GM12891 (cell line): ENCODE measurements at places on chromosomes 6 and 20.

DNA sequence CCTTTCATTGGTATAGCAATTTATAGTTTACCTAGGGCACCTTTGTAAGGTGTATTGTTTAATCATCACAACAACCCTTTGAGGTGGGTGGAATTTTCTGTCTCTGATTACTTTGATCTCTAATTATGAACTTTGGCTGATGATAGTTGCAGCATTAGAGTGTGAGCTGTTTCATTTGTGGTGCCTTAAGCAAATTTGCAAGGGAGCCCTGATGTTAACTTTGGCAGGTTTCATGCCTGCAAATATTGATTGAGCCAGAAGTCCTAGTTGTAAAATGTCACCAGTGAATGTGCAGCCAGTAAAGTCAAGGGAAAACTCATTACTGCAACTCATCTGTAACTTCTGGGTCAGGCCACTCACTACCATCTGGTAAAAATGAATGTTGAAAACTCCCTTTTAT, 29.8 kb downstream of the CTNNBL1 start:
- DNase-seq = no peak

DNA sequence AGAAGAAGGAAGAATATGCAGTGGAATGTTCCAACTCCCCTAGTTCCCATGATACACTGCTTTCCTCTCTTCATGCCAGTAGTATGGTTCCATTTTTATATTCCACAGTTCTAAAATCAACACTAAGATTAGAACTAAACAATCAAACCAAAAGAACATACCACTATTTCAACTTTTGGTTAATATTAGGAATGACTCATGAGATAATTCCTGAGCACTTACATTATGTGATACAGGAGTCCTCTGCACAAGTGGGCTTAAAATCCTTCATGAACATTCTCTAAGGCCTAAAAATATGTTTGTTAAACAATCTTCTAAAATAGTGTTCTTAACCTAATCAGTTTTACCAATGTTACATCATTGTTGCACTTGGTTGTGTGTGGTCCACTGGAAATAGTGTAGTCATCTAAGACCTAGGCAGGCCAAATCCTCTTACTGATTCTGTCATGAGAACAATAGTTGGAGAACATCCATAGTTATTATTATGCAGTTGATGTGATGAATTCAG, 30.3 kb upstream of the RCAN2 start:
- no peak for DNase-seq

DNA sequence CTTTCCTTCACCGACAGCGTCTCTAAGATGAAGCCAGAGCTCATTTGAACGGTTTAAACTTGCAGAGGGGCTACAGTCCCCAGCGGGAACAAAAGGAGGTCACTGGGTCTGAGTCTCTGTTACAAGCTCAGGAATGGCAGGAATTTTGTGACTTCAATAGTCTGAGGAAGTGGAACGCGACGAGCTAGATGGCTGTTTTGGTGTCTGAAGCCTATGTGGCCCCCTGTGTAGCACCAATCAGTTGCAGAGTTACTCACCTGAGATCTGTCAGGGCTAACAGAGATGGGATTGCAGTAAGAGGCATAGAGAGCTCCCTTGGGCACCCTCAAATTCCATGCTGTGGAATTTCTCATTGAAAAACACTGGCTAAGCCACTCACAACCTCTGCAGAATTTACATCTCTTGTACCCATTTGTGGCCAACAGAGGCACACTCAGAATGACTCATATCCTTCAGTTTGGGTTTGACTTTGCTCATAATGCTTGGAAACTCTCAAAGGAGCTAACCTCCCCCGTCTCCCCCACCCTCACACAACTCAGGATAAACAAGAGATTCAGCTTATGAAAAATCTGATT, 7.1 kb upstream of the TCP11 start:
- no peak for DNase-seq

DNA sequence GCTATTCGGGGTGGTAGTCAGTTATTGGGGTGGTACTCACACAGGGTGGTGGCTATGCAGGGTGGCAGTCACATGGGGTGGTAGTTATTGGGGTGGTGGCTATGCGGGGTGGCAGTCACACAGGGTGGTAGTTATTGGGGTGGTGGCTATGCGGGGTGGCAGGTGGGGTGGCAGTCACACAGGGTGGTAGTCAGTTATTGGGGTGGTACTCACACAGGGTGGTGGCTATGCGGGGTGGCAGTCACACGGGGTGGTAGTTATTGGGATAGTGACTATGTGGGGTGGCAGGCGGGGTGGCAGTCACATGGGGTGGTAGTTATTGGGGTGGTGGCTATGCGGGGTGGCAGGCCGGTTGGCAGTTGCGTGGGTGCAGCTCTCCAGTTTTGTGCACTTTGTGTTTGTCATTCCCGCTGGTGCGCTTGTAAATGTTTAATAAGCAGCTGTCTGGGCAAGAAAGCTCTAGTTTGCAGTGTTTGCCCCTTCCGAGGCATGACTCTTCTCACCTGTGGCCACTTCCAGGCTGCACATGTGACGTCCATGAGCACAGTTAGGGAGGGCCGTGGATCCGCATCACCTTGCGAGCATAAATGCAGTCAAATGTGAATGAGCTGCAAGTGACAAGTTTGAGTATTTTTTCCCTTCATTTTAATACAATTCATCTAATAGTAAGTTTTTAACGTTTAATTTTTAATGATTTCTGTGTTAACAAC, 219.0 kb upstream of the CST7 start:
- DNase-seq = no peak

- DNase-seq = no peak
These were observed 1.1 kb downstream of the VAPB start for GRCh38 chr20:58389968-58390658.

DNA sequence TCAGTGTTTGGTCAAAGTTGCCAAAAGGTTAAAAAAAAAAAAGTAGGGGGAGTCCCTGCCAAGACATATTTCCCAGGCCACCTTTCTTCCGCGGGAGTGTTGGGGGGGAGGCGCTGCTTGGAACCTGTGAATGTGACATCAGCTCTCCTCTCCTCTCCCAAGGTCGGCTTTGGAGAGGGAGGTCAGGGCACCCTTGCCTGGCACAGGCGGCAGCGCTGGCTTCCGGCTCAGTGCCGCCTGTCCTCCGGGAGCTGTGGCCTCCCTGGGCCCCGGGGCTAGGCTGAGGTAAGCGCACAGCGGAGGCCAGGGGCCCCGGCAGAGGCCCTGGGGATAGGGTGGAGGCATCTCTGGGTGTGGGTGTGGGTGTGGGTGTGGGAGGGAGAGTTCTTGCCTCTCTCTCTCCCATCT, 1.9 kb upstream of the EDN1 start:
- DNase-seq = no peak

DNA sequence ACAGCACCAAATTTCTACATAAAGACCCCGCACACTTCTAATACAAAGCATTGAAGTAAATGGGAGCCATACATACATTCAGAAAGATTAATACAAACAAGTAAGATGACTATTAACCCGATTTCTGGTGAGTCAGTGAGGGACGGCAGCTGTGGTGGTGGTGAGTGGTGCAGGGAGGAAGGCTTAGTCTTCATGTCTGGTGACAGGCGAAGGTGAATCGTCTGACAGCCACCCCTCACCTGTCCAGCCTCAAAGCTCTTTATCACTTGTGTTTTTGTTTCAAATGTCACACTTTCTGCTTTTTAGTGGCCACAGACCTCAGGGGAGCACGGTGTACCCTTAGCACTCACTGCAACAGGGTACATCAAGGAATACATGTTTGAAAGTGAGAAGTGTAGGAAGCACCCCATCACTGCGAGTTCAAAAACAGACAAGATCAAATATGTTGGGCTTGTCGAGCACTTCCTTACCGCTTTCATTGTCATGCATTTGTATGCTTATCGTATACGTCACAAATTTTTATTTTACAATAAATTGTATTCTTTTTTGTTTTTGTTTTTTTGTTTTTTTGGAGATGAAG, 63.5 kb downstream of the IRF4 start:
- no peak for DNase-seq

DNA sequence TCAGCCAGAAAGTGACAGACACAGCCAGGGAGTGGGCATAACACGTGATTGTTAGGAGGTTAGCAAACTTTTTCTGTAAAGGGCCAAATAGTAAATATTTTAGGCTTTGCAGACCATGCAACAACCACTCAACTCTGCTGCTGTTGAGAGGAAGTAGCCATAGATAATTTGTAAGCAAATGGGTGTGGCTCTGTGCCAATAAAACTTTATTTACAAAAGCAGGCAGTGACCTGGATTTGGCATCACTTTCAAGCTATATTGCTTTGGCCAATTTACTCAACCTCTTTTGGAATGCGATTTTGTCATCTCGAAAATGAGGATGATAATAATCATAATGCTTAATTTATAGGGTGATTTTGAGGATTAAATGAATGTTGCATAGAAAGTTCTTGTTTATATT, 152.6 kb downstream of the TSHZ2 start:
- no peak for DNase-seq

DNA sequence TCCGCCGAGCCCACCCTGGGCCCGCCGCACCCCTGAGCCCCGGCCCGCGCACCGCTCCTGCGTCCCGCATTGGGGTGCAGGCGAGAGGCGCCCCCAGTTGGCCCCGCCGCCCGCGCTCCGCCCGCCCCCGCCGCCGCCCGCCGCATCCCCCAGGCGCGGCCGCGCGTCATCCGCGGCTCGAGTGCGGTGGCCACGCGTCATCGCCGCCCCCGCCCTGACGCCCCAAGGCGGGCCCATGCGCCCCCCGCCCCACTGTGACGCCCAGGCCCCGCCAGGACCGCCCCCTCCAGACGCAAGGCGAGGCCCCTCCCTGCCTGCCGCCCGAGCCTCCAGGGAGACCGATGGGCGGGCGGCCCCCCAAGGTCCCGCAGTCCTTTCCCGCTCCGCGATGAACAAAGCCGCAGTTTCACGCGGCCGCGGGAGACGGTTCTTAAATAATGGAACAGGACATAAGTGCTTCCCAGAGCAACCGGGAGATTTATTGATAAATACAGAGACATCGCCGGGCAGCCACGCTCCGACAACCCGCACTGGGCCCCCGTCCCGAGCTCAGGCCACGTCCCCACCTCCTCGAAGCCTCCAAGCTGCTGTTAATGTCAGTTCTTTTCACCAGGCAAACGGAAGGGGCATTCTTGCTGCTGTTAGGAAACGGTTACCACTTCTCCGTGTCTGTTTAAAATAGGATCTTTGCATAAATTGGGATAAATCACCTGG, at the start of gene ANKRD60:
ANKRD60 (minus strand) TSS at position 170 of the 714 bp plus-strand sequence; CDS start at position 170, 0 bp downstream.
- DNase-seq = no peak

DNA sequence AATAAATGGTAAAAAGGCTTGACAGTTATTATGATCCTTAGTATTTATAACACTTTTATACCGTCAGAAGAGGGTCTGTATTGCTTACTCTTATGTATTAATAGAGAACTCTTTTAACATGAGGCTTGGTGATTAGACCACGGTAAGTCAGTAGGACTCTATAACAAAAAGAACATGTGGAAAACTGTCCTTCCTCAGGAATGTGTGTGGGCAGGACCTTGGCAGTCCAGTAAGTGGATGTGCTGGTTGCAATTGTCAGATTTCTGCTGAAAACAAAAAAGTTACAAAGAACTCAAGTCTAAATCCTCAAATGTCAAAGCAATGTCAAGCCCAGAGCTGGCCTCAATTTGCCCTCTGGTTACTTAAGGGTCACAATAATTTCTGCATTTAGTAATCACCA, 81.1 kb downstream of the PLCG1 start:
- DNase-seq = no peak

DNA sequence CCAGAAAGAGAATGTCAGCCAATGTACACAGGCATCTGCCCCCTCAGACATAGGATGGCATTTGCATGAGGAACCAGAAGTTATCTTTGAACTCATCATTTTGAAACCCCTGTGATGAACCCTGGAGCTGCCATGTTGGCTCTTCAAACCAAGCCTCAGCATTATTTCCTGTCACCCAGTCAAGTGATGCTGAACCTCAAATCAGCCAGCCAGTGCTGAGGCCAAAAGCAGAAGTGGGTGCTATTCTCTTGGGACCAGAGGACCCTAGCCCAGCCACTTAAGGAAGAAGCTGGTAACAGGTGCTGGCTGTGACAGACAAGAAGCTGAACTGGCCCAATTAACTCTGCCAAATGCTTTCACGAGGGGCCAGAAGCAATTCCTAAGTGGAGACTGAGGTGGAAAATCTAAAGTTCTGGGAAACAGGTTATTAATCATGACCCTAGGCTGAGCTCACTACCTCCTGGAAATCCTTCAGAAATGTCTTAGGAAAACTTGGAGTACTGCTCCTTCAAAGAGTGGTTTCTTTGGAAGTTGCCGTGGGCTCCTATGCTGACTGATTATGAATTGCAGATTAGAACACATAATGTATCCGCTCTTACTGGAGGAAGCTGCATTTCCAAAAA, 4.0 kb downstream of the PKIG start:
- no peak for DNase-seq

GRCh38 chr6:10305790-10306415, 109.0 kb downstream of the TFAP2A start:
- no peak for DNase-seq

GRCh38 chr6:166595061-166595780, 8.7 kb upstream of the RAMACL start:
- no peak for DNase-seq

- DNase-seq = no peak
These were observed 80.0 kb upstream of the RPS6KA2 start for GRCh38 chr6:166707045-166707444.

- no peak for DNase-seq
These were observed 76.1 kb downstream of the SLC22A3 start for GRCh38 chr6:160424256-160424655.
